ENCODE measurements at places on chromosomes 12 and 14.

GRCh38 chr12:27424631-27425230 is 21.8 kb upstream of the SMCO2 start:
- DNase-seq = no peak

DNA sequence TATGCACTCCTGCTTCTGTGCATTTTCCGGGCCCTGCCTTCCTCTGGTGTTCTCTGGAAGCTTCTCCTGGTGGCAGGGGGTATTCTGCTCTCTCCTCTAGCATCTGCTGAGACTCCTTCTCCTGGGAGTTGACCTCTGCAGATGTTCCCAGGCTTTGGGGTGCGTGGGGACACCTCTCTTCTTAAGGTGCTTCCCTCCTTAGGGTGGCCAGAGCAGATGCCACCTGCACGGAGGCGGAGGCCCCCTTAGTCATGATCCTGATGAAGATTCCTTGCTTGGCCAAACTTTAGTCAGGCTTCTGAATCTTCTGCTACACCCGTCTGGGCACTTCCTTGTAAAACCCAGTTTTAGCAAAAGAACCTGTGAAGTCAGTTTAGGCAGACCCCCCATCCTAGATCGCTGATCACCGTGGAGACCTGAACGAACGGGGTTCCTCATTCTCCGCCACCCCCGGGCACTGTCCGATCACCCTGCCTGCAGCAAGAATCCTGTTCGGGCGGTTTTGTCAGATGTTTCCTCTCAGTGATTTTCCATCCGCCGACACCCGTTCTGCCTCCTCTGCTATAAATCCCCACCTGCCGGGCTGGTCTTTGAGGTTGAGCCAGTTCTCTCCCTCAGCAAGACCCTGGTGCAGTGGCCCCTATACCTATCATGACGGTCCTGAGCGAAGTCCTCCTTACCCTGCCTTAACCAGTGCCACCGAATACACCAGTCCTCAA is 111.9 kb downstream of the CALM1 start:
- no peak for DNase-seq

GRCh38 chr14:58133739-58134138 is 18.3 kb downstream of the ARMH4 start:
- DNase-seq = no peak

- DNase-seq = no peak
Measured at GRCh38 chr14:87961246-87961645, 31.7 kb downstream of the GALC start.

GRCh38 chr14:73662487-73662943 is 17.7 kb downstream of the DNAL1 start:
- DNase-seq = no peak

DNA sequence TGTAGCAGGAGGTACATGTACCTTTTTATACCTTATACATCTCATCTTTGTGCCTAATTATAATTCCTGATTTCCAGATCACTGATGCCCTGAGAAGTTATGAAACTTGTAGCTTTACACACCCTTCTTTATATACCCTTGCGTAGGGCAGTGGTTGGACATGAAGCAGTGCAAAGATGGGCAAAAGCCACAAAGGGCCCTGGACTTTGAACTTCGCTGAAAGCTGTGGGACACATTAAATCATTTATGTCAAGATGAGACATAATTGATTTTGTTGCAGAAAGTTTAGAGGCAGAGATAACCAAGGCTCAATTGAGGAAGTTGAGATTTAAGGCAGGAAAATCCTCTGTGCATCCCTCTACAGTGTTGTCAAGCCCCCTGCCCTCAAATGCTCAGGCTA is 170.0 kb downstream of the SLC2A13 start:
- DNase-seq = no peak

DNA sequence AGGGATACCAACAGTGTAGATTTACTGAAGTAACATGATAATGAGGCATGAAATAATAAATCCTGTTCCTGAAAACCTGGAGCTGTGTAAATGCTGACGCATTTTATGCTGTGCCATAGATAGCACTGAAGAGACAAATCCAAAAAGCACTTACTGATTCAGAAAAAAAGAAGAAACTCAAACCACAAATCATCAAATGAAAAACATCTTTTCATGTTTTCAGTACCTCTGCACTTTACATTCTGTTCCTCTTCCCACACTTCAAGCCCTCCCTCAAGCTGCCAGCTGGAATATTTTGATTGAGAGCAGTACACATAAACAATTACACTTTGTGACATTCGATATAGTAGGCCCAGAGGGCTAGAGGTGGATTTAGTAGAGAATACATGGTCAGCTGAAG is 362.3 kb downstream of the NAV3 start:
- DNase-seq = no peak

- DNase-seq = no peak
Measured at GRCh38 chr14:98966475-98967162, 305.4 kb downstream of the BCL11B start.

DNA sequence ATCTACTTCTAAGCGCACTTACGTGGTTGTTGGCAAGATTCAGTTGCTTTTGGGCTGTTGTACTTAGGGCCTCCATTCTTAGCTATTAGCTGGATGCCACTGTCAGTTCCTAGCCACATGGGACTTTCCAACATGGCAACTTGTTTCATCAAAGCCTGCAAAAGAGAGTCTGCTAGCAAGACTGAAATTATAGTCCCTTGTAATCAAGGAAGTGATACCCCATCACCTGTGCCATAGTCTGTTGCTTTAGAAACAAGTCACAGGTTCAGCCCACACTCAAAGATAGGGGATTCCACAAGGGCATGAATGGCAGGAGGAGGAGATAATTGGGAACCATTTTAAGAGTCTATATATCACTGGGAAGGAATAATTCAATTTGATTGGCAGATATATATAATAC is 27.1 kb upstream of the SLC17A8 start:
- no peak for DNase-seq

DNA sequence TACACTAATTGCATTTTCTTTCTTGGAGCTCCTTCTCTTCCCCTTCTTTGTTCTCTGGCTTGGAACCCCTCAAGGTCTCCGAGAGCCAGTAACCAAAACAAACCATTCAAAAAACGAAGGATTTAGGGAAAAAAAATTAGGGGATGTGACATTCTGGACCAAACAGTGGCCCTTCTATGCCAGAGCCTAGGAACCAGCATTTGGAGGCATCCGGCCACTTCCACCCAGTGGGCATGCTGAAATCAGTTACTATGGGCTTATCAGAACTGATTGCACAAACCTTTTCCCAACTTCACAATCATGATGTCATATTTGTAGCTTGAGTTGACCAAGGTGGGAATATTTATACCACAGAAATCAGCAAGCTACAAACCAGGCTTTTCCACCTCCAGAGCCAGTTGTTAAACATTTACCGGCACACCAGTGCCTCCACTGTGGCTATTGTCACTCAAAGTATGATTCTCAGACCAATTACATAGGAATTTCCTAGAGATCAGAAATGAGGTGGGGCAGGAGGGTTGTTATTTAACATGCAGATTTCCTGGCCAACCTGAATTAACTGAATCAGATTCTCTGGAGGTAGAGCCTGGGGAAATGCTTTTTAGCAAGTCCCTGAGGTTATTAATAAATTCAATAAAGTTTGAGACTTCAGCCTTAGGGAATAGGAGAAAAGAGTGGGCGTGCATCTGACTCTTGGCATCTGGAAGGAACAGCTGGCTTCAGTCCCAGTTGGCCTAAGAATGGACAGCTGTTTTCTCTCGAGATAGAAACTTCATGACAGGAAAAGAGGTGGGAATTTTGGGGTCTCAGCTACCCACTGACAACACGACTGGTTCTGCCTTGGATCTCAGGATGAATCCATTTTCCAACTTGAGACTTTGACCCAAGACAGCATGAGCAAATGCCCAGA is 273.9 kb downstream of the ZFP36L1 start:
- no peak for DNase-seq

DNA sequence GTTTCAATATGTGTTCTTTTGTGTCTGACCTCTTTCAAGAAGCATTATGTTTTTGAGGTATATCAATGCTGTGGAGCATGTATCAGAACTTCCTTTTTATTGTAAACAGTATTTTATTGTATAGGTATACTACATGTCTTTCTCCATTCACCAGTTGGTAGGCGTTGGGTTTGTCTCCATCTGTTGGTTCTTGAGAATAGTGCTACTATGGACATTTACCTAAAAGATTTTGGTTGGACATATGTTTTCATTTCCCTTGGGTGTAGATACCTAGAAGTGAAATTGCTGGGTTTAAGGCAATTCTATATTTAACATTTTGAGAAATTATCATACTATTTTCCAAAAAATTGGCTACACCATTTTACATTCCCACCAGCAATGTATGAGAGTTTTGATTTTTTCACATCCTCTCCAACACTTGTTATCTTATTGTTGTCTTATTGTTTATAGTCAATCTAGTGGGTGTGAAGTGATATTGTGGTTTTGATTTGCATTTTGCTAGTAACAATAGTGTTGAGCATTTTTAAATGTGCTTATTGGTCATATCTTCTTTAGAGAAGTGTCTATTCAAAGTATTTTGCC is 409.2 kb downstream of the IPO8 start:
- no peak for DNase-seq

DNA sequence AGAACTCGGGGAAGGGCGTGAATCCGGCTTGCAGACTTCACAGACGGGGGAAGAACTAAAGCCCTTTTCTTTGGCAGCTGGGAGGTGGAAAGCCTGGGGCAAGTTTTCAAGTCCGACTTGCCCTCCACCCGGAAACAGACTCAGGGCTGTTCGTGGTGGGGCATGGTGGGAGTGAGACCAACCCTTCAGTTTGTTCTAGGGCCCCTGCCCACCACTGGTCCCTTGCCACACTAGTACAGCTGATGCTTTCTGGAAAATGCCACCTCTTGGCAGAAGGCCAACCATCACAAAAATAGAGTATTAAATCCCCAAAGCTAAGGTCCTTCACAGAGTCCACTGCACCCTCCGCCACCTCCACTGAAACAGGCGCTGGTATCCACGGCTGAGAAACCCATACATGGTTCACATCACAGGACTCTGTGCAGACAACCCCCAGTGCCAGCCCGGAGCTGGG is 50.4 kb upstream of the DDX11 start:
- DNase-seq = peak; percentile 37

DNA sequence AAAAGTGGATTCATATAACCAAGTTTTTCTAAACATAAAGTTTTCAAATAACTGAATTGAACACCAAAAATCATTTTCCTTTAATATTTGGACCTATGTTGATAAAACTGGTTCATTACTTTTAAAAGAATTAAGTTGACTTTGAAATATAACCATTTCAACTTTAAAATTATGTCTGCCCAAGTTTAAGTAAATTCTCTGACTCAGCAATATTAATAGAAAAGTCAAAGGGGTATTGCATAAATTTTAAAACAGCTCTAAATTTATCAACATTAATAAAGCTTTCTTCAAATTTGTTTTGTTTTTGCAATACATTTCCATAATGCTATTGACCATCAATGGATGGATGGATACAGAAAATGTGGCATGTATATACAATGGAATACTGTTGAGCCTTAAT is 168.4 kb upstream of the GARIN6 start:
- DNase-seq = no peak

- DNase-seq = no peak
Measured at GRCh38 chr12:118354903-118355302, 17.8 kb downstream of the TAOK3 start.

DNA sequence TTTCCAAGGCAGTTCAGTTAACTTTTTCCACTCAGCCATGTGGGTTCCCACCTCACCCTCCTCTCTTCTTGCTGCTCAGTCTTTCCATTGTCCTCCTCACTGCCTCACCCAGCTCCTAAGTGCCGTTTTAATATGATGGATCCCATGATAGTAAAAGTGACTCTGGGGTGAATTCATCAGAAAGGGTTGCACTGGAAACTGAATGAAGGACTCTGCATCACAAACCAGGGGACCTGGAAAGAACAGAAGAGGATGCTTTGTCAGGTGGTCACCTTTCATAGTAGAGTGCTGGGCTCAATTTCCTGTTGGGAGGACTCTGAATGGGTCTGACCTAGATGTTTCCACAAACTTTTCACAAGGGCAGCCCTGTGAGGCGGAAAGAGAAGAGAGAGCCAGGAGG is 67.8 kb upstream of the SLC8A3 start:
- no peak for DNase-seq

- DNase-seq = no peak
Measured at GRCh38 chr14:36295642-36296627, 24.5 kb downstream of the MBIP start.

- DNase-seq = peak; percentile 30
Measured at GRCh38 chr14:96587823-96588385, 85.7 kb downstream of the PAPOLA start.

- DNase-seq = no peak
Measured at GRCh38 chr12:52280796-52281560, 6.5 kb downstream of the KRT86 start.

- DNase-seq = no peak
Measured at GRCh38 chr14:63633801-63634200, 7.9 kb downstream of the WDR89 start.

DNA sequence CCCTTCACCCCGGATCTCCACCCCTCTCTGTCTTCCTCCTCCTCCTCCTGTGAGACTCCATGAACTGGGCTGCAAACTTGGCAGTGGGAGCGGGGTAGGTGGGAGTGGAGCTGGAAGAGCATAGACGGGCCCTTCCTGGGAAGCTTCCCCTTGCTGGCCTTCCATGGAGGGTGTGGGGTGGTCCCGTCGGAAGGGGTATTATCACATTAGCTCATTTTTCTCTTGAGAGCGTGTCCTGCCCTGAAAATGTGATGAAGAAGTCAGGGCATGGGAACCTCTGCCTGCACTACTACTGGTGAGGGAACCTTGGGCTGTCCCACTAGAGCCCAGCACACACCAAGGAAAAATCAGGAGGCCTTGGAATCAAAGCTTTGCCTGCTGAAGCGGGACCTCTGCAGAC is 66.5 kb downstream of the CACNA1C start:
- no peak for DNase-seq

DNA sequence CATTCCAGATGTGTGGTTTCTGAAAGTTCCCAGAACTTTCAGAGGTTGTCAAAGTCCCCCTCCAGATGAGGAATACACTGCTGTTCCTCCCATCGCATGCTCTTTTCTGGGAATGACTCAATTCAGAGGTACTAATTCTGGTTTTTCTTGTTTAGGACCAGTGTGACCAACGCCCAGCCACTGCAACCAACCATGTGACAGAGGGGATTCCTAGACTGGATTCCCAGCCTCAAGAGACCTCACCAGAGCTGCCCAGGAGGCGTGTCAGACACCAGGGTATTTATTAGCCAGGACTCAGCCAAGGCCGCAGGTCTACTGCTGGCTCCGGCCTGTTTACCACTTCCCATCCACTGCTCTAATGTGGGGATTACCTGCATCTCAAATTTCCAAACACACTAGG is 24.2 kb downstream of the TRAFD1 start:
- DNase-seq = no peak

DNA sequence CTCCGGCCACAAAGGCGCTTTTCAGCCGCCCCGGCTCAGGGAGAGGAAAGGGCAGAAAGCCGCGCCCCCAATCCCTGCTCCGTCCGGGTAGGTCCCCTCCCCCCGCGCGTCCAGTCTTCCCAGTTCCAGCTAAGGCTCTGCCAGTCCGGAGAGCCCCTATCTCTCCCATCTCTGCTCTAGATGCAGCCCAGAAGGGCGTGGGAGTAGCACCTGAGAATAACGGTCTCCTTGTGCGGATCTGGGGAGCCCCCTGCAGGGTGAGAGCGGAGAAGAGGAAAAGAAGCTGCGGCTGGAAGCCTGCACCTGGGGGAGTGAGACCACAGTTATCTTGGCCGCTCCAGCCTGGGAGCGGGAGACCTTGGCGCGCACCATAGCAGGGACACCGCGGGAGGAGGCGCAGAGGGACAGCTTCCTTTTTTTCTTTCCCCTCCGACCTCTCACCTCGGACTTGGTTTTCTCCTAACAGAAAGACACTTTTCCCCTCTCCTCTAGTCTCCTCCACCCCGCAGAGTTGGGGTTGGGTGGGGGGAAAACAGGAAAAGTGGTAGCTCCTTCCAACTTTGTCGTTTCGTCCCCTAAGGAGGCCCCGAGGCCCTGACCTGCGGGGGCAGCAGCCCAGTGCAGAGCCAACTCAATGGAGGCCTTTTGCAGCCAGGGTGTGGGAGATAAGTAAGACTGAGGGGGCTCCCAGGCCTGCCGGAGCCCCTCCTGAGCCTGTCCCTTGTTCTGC is 2.4 kb downstream of the DHH start:
- DNase-seq = peak; percentile 62

Data from right forelimb (tissue), 1 donor.